ENCODE measurements at places on chromosomes 1 and 21. TPM values are rescaled to one million over a fixed set of nuclear protein-coding genes. Genes with fewer than 3 reads are reported as not detected.

Gene SLC30A2
- polyA plus RNA-seq: 4.4 TPM

Gene C1QB
- polyA plus RNA-seq: 12.3 TPM

Gene TPTE
- polyA plus RNA-seq: not detected

Gene IL10
- polyA plus RNA-seq: not detected

Gene ORC1
- 5.9 TPM for polyA plus RNA-seq

Gene FNDC10
- 1.6 TPM for polyA plus RNA-seq

Gene OR2G6
- 0.08 TPM for polyA plus RNA-seq

Gene ERVH48-1
- 1.8 TPM for polyA plus RNA-seq

Gene KRTCAP2
- polyA plus RNA-seq: 166 TPM

Gene VSIG8
- 0.39 TPM for polyA plus RNA-seq

DNA sequence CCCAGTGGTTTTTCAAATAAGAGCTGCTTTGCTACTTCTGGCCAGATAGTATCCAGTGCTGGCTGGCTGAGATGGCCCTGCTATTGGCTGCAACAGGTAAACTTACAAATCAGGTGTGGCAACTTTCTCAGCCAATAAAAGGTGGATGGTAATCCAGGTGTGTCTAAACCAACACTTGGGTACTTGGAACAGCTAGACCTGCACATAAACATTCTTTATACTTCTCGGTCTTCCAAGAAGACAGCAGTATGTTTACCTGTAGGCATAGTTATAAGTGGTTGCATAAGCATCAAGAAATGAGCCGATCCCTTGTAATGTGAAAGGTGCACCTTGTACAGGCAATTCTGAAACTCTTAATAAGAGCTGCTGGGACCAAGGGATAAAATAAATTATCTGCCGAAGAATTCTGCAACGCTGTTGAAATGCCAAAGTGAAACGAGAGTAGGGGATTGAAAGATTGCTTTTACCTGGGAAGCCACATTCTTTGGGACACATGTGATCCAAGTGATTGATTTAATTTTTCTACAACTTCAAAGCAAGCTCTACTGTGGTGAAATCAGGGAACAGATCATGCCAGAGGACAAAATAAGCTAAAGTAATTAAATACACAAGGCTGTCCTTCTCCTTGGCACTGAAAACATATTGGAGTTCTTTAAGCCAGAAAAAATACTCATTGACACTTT, at the start of gene CLDN8:
CLDN8 (minus strand) TSS at position 57 of the 683 bp plus-strand sequence. CDS start 172 bp downstream, outside the sequence.
- DNase-seq: no peak

DNA sequence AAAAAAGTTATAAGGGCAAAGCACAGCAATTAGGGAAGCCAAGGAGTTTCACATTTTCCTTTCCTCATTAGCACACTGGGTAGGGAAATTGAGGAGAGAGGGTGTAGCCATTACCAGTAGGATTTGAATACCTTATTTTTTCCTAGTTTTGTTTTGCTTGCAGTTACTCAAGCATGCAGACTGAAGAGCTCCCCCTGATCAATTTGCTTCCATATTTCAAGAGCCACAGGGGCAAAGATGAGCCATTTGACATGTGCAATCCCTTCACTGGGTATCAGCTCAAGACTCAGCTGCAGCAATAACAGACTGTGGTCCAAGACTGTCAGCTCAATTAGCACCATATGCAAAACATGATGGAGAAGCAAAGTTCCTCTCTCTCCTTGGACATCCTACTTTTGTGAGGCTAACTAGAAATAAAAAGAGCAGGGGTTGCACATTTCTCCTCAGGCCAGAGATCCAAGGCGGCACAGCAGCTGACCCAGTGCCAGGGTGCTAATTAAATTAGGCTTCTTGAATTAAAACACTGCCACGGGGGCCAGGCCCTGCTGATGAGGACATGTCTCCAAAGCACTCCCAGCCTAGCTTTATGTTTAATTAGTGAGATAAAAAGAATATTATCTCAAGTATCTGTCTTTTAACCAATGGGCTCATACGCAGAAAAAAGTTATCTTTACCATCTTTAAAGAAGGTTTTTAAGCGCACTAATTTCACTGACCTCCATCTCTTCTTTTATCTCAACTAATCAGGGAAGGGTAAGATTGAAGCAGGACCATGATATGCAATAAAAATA, 36.7 kb upstream of the LRRC53 start:
- no peak for DNase-seq

- DNase-seq: no peak
Measured at GRCh38 chr1:68558321-68559026, 61.6 kb upstream of the DEPDC1 start.

GRCh38 chr21:32256873-32257620, 21.8 kb downstream of the MIS18A start:
- peak; percentile 45 for DNase-seq

- DNase-seq: peak; percentile 39
Measured at GRCh38 chr1:162631546-162632191, 595 bp upstream of the DDR2 start.

DNA sequence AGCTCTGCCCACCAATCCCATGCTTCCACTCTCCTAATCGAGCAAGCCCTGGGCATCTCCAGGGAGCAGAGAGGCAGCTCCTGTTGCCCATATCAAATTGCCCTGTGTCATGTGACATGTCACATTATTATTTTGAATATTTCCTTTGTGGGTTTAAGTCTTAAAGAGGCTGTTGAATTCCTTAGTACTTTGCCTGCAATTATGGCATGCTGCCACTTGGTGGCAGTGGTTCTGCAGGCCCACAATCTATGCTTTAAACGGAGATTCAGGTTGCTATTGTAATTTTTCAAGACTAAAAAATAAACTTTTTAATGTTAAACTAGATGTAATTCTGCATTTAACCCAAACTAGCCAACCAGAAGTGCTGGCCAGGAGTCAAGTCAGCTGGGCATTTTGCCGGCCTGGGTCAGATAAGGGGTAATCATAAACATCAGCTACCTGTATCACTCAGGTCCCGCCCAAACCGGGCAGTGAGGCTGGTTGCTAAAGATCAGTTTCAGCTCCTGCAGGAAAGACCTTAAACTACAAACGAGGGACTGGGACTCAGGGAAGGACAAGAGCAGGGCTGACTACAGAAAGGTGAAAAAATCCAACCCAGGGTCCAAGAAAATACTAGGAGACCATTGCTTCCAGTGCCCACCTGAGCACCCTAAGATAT, 37.3 kb upstream of the ARHGEF16 start:
- no peak for DNase-seq

DNA sequence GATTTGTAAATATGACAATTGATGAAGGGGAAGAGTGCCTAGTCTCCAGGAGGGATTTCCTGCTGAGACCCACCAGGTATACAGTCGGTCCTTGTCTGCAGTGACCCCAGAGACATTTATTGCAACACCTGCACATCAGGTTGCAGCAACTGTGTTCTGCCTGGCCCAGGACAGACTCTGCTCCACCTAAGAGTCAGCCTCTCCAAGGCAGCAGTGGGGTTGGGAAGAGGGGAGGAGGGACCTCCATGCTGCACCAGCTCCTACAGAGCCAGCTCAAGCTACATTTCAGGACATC, 120.4 kb upstream of the IRF2BP2 start:
- DNase-seq: no peak

- DNase-seq: no peak
Measured at GRCh38 chr1:150775276-150775675, 9.7 kb upstream of the CTSS start.

DNA sequence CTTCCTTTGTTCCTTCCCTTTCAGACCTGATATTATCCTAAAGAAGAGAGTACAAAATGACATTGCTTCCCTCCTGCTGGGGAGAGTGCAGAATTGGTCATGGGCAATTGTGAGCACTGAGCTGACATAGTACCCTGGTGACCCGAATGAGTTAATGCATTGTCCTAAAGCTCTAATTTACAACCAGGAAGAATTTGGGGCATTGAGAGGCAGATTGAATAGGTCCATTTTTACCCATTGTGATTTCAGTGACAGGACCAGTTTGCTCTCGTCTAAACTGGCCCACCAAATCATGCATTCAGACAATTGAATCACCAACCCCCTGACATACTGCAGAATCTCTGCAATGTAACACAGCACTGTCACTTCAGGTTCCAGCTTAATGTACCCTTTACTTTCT, 497.4 kb downstream of the DPYD start:
- DNase-seq: no peak

DNA sequence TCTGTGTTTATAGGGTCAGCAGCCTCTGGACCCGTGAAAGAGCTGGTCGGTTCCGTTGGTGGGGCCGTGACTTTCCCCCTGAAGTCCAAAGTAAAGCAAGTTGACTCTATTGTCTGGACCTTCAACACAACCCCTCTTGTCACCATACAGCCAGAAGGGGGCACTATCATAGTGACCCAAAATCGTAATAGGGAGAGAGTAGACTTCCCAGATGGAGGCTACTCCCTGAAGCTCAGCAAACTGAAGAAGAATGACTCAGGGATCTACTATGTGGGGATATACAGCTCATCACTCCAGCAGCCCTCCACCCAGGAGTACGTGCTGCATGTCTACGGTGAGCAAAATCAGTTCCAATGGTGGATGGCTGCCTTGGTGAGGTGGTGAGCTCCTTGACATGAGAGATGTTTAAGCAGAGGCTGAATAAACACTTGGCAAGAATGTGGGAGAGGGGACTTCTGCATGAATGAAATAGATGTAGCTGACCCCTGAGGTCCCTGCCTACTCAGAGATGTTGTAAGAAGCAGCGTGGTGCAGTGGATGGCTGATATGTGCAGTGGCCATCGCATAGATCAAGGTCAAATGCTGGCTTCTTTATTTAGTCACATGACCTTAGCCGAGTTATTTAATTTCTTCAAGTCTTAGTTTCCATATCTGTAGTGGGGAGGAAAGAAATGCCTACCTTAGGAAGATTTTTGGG, 9.3 kb downstream of the SLAMF7 start:
- DNase-seq: no peak

GRCh38 chr1:203048555-203049051, 22.3 kb downstream of the PPFIA4 start:
- DNase-seq: no peak

GRCh38 chr1:158333405-158334155, 2.2 kb upstream of the CD1B start:
- DNase-seq: no peak

DNA sequence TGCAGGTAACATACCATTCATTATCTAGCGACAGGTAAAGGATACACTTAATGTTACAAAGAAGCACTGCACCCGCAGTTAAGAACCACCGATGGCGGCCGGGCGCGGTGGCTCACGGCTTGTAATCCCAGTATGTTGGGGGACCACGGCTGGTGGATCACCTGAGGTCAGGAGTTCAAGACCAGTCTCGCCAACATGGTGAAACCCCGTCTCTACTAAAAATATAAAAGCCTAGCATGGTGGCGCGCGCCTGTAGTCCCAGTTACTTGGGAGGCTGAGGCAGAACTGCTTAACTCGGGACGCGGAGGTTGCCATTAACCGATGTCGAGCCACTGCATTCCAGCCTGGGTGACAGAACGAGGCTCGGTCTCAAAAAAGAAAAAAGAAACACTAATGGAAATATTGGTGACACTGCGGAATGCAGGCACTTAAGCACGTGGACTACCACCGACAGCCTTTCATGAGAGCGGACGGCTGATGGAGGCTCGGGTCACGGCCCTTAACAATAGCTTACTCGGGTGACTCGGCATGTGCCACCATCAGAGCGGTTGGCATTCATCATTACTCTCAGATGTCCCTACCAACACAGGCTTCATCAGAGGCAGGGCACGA, 542 bp downstream of the GAS5 start:
- no peak for DNase-seq

DNA sequence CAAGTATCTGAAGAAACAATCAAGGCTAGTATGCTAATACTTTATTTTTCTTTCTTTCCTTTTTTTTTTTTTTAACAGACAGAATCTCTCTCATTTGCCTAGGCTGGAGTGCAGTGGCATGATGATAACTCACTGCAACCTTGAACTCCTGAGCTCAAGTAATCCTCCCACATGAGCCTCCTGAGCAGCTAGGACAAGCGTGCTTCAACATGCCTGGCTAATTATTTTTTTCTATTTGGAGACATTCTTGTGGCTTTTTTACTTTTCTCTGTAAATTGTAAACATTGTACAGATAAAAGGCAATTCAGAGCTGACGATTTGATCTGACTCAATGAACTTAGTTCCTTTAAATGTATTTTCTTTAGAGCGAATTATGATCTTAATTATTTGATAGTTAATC, 41.4 kb downstream of the CCDC18 start:
- DNase-seq: no peak

- no peak for DNase-seq
Measured at GRCh38 chr1:34147301-34147700, 17.7 kb downstream of the CSMD2 start.

DNA sequence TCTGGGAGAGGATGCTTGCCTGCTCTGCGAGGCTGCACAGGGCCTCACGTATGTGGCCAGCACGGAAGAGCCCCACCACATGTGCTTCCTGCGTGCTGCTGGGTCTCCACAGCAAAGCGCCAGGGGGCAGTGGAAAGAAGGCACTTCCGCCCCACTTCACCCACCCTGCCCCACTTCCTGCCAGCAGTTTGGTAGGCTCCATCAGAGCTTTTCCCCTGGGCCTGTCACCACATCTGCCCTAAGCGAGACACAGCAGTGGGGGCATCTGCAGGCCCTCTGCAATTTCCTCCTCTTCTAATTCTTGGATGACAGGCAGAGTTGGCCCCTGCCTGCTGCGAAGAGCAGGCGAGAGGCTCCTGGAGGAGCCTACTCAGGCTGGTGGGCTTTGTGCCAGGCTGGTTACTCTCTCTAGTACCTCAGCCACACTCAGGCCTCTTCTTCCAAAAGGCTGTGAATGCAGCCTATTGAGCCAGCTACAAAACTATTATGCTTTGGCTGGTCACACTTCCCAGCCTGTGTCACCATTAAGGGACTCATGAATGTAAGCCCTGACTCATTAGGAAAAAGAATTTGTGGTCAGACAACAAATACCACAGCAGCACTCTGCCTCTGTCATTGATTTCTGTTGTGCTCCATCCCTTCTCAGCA, 25.0 kb downstream of the CD244 start:
- DNase-seq: no peak

DNA sequence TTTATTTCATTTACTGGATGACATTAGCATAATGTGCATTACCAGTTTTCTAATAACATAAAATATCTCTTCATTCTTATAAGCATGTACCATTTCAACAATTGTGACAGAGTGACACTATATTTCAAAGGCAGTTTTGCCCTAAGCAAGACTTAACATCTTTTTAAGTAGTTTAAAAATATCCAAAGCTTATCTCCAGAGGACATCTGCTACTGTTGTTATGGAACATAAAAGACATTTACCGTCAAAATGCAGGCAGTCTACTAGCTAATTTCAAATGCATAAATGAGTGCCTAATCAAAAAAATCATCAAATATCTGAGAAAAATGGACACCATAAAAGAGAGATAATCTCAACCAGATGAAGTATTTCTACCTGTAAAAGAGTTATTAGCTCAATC, 782.4 kb upstream of the BRINP3 start:
- DNase-seq: no peak

GRCh38 chr1:223887747-223888418, 42.1 kb upstream of the TP53BP2 start:
- peak; percentile 77 for DNase-seq
